ENCODE measurements at places on chromosomes 5 and 9. TPM values are rescaled to one million over a fixed set of nuclear protein-coding genes. Genes with fewer than 3 reads are reported as not detected.

ARHGEF37 gene
- 5.6 TPM for total RNA-seq

FSD1L gene
- 27.5 TPM for total RNA-seq

PTRH1 gene
- total RNA-seq, result 5.7 TPM

SELENOP gene
- total RNA-seq, result 433 TPM

TLR4 gene
- 24.1 TPM for total RNA-seq
